ENCODE measurements at places on chromosomes 3 and 15.

DNA sequence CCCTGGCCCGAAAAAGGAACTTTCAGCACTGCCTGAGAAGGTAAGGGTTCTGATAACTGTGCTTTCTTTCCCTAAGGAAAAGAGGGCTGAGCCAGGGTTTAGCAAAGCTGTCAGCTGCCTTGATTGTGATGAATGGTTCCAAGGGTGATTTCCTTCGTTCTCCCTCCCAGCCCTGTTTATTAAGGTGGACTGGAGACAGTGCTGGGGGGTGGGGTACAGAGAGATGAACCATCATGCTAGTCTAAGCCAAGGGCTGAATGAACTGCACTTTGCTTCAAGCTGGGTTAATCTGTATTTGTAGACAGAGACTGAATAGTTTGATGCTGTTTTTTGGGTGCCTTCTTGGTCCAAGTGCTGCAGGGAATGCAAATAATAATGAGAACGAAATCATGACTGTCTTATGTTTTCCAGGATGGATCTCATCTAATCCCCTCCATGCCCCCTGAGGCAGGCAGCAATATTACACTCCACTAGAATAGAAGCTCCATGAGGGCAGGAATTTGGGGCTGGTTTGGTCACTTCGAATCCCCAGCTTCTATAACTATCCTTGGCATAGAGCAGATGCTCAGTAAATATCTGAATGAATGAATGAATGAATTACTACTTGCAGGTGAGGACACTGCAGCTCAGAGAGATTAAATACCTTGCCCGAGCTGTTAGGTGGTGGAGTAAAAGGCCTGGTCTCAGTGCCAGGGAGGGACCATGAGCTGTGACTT, 10.9 kb downstream of the PXYLP1 start:
- DNase-seq = no peak

- no peak for DNase-seq
These were observed 22.4 kb downstream of the B3GNT5 start for GRCh38 chr3:183275418-183275817.

- DNase-seq = no peak
These were observed 129.1 kb downstream of the WNT7A start for GRCh38 chr3:13750731-13751130.

DNA sequence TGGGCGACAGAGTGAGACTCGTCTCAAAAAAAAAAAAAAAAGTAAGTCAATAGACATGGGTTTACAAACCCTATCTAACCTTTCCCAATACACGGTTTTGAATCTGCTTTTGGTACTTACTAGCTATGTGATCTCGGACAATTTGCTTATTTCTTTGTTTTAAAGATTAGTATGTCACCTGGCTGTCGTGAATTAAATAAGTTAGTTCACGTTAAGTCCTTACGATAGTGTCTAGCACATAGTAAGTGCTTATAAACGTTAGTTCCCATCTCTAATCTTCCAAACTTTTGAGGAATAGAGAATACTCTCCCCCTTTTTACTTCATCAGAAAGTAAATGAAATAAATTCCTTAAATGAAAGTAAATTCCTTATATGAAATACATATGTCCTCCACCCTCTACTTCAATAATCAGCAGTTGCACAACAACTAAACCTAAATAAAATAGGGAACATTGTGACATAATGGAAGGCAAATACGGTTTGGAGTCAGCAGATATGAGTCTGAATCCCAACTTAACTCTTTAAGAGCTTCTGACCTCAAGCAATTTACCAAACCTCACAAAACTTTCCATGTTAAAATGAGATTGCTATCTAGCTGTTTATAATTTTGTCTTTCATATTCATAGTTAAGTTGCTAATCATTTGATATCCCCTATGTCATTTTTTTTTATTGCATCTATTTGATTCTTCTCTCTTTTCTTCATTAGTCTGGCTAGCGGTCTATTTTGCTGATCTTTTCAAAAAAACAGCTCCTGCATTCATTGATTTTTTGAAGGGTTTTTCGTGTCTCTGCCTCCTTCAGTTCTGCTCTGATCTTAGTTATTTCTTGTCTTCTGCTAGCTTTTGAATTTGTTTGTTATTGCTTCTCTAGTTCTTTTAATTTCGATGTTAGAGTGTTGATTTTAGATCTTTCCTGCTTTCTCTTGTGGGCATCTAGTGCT, 134.6 kb downstream of the PEAK1 start:
- DNase-seq = no peak

GRCh38 chr15:59063042-59063441, 41.9 kb upstream of the CCNB2 start:
- DNase-seq = no peak

Measured in activated CD8-positive, alpha-beta memory T cell treated with anti-CD3 and anti-CD28 coated beads, Interleukin-2, amount 50 U/mL, for 48 hours (primary cell).